ENCODE measurements at places on chromosomes 4 and X.

DNA sequence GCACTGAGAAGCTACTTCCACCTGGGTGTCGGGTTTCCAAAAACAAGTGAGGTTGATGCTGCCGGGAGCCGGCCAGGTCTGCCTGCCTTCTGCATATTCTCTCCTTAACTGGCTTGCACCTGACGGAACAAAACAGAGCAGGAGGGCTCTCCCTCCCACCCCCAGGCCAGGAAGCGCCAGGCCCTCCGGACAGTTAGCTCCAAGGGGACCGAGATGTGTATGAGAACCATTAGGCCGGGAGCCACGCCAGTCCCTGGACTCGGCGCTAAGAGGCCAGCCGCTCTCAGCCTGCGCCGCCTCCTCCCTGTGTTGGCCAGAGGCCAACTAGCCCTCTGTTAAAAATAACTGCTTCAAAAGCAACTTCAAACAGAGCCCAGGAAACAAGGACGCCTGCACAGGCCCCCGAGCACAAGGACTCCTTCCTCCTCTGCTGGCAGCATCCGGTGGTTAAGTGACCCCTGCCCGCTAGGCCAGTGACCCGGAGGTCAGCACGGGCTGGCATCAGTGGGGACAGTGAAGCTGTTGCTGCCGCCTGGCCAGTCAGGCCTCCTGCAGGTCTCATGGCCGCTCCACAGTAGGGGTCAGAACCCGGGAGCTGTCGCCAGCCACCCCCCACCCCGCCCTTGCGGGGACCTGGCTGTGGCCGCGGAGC lies 107.9 kb downstream of the ABLIM2 start:
- DNase-seq, result no peak

- no peak for DNase-seq
Measured at GRCh38 chrX:150405006-150405405, 41.9 kb downstream of the MAMLD1 start.

- no peak for DNase-seq
Measured at GRCh38 chr4:187715466-187715865, 280.1 kb upstream of the ZFP42 start.

GRCh38 chr4:138897811-138898226 lies 117.8 kb upstream of the NOCT start:
- no peak for DNase-seq

DNA sequence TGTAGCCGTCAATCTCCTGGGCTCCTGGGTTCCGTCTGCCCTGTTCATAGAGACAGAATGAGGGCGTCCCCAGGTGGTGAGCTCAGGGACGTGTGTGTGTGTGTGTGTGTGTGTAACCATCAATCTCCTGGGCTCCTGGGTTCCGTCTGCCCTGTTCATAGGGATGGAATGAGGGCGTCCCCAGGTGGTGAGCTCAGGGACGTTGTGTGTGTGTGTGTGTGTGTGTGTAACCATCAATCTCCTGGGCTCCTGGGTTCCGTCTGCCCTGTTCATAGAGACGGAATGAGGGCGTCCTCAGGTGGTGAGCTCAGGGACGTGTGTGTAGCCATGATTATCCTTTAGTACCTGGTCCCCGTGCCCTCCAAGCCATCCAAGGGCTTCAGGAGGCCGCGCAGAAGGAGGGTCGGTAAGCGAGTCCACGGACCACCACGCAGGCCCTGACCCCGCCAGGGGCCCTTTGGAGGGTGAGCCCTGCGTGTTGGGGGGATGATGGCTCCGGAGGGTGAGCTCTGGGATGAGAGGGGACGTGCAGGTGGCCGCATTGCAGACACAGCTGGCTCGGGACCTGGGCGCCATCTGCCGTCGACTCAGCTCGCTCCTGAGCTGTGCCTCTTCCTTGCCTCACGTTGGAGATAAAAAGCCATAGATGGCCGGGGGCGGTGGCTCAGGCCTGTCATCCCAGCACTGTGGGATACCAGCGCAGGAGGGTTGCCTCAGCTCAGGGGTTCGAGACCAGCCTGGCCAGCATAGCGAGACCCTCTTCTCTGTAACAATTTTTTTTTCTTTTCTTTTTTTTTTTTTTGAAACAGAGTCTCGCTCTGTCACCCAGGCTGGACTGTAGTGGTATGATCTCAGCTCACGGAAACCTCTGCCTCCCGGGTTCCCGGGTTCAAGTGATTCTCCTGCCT lies 5.4 kb upstream of the GTPBP6 start:
- no peak for DNase-seq

GRCh38 chr4:76811604-76812412 lies 86.1 kb downstream of the SOWAHB start:
- no peak for DNase-seq

DNA sequence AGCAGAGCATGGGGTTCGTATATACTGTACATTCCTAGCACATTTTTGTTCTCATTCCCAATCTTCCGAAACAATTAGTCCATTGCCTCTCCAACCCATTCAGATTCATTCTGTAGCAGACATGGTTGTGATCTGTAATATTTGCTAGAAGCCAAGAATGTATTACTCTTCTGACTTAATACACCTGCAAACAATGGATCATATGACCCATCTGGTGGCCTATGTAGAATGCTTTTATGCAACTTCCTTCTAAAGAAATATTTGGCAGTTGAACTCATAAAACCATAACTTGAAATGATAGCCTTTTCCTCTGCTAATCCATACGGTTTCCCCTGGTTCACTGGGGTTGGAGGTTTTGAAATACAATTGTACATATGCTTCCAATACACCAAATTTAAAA lies 32.8 kb upstream of the SGMS2 start:
- DNase-seq, result no peak

Measured in SW 1271 (cell line).